ENCODE measurements at places on chromosomes 7 and 10. TPM values are rescaled to one million over a fixed set of nuclear protein-coding genes. Genes with fewer than 3 reads are reported as not detected.

GRCh38 chr10:83533290-83533689 lies 606.0 kb upstream of the GHITM start:
- DNase-seq, result no peak

DNA sequence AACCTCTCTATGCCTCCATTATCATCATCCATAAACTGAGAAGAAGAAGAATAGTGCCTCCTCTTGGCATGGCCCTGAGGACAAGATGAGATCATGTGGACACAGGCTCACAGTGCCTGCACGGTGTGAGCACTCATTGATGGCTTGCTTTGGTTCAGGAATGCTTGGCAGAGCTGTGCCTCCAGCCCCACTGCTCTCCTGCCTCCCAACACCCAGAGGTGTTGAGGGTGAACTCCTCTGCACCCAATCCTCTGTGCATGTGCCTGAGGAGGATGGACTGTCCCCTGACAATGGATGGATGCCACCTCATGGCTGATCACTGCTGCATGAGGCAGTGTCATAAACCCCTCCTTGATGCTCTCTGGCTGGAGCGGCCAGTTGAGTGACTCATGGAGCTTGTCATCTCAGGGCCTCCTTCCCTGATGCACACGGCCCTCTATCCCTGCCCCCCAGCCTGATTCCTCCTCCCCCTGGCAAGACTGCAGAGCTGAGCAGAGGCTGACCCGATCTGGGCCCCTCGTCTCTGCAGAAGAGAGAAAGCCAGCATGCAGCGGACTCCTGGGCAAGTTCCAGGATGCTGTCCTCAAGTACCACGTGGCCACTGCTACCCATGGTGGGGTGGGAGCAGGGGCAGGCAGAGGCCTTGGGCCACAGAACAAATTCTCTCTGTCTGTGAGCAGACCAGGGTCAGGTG lies 136.3 kb downstream of the KCNMA1 start:
- no peak for DNase-seq

DNA sequence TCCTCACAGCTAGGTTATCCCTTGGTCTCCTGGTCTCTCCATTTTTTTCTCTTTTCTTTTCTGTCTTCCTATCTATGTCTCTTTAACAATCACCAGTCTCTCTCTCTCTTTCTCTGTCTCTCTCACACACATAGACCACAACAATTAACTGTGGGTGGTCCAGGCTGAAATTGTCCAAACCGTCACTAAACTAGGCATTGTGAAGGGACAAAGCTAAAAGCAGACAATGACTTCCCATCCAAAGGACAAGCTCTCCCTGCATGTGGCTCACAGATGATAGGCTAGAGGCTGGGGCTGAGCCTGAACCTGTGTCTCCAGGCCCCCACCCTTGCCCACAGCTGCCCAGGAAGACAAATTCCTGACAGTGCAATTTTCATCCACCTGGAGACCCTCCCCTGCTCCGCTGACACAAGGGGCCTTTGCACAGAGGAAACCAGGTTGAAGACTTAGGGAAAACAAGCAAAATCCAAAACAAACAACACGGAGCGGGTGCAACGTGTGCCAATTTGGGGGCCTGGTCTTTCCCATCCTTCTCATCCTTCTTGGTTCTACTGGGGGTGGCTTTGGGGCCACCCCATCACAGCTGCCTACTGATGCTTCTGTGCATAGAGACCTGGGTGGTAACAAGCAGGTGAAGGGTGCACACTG lies 755.4 kb downstream of the GRID1 start:
- no peak for DNase-seq

GRCh38 chr10:103745341-103746247 lies 109.8 kb downstream of the SH3PXD2A start:
- no peak for DNase-seq

- no peak for DNase-seq
Observed at GRCh38 chr7:150340875-150341262, 560 bp downstream of the RARRES2 start.

DNA sequence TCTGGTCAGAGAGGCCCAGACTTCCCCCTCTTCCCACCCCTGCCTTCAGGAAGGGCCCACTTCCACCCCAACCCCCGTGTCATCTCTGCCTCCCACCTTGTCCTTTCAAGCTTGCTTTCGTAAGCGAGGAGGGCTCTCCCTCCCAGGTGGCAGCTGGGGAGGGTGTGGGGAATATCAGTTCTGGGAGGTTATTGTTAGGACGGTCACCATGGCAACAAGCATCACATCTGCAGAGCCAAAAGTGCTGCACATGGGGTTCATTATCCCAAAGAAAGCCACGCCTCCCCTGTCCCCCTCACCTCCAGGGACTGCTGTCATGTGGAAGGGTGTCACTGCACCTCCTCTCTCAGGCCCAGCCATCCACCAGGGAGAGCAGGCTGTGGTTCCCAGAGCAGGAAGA lies 2.6 kb upstream of the CAMK2B start:
- no peak for DNase-seq

GRCh38 chr10:70928140-70928539 lies 39.8 kb upstream of the PCBD1 start:
- no peak for DNase-seq

DNA sequence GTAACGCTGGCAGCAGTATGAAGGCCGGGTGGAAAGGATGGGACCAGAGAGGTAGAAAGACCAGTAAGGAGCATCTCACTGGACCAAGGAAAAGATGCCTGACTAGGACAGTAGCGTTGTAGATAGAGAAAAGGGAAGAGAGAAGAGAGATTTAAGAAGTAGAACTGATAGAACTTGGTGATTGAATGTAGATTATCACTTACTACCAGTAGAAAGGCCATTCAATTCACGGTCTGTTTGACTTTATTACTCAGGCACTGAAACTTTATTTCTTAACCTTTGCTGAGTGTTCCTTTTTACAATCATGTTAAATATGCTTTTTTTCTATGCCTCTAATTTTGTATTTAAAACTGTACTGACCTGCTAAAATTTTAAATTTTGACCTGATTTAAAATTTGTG lies 12.2 kb downstream of the MCU start:
- no peak for DNase-seq

DNA sequence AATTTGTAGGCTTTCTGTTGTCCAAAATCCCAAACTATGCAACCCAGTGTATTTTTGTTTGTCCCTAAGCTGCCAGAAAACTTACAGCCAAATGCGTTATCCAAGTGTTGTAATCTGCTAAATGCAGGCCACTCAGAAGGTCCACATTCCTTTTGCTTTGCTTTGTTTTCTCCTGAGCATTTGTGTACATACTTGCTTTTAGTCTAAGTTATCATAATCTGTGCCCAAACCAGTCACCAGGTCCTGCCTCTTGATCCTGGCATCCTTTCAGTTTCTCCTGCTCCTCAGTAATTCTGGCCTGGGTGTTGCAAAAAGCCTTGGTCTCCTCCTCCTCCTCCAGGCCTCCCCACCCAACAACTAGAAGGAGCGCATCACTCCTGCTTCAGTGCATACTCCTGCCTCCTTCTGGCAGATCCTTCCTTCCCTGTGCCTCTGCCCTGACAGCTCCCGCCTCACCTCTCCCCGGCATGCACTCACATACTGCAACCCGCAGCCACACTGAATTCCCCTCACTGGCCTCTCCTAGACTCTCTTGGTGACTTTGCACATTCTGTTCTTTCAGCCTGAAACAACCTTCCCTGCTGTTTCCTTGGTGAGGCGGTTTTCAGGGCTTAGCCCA lies 2.3 kb downstream of the DENND2A start:
- DNase-seq, result no peak

DNA sequence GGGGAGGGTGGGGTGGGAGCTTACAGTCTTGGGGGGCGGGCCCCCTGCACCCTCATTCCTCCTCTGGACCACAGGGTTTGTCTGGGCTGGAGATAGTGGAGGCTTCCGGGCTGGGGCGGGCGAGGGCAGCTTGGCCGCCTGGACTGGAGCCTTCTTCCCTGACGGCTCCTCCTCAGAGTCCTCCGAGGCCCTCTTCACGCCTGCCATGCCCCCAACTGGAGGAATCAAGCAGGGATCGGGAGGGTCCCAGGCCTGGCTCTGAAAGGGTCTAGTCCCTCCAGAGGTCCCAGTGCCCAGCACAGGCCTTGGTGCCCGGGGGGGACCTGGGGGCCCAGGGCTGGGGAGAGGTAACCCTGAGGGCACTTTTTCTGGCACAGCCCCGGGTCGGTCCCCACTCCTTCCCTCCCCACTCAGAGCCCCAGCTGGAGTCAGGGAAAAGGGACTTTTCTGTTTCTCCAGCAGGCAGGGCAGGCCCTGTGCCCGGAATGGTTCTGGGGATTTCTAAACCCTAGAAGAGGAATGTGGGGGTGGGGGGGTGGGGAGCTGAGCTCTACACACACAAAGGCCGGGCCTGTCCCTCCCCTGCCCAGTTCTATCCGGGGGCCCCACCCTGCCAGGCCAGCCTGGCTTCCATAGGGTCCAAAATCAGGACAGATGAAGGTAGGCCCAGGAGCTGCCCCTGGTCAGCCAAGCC lies 11.6 kb downstream of the MICALL2 start:
- no peak for DNase-seq

- DNase-seq, result no peak
Observed at GRCh38 chr10:121134711-121135110, 283.5 kb downstream of the WDR11 start.

DNA sequence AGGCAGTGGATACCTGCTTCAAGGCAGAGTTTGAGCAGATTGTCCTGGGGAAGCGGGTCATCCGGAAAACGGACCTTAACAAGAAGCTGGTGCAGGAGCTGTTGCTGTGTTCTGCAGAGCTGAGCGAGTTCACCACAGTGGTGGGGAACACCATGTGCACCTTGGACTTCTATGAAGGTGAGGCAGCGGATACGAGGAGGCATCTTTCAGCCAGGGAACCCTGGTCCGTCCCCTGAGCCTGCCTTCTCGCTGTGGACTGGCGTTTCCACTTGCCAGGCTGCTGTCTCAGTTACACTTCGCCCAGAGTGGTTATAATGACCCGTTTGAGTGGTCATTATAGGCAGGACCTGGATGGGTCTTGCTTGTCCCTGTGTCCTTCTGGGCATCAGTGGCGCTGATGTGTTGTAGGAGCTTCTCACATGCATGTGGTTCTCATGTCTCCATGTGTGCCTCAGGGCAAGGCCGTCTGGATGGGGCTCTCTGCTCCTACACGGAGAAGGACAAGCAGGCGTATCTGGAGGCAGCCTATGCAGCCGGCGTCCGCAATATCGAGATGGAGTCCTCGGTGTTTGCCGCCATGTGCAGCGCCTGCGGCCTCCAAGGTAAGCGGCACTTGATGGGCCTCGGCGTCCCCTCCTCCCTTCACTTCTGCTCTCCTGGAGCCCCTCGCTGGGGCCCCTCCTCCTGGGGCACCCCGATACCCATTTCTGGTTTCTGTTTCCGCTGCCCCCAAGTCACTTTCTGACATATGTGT lies 18.0 kb downstream of the UPP1 start:
- DNase-seq, result no peak

GRCh38 chr7:134083766-134084487 lies 43.2 kb upstream of the LRGUK start:
- no peak for DNase-seq

DNA sequence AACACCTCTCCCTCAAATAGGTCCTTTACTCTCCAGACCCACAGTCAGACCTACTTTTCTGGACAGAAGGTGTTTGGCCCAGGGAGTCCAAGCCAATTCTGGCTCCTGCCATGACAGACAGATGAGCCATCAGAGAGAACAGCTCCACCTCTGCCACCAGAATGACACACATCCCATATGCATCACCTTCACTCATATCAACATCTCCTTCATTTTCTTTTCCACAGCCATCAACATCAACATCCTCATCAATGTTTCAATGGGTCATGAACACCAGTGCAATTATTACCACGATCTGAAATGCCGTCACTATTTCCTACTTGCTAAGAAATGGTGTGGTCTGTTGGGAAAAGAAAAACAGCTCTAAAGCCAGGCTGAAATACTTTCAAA lies 67.9 kb downstream of the CCDC71L start:
- DNase-seq, result no peak

DNA sequence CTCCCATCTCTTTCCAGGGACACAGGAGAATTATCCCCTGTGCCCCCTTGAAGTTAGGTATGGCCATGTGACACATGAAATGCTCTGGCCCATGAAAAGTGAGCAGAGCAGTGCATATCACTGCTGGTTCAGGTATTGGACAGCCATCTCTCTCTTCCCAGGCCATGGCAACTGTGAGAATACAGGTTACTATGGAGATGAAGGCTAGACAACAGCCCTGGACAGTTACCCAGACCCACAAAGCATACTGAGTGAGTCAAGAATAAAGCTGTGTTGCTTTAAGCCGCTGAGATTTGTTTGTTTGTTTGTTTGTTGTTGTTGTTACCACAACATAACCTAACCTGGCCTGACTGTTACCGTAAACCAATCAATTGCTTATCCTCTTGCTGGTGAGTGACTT lies 722.3 kb downstream of the KCNMA1 start:
- no peak for DNase-seq

- no peak for DNase-seq
Observed at GRCh38 chr10:8508882-8509281, 454.4 kb downstream of the GATA3 start.

GRCh38 chr7:82312646-82313045 lies 130.9 kb downstream of the CACNA2D1 start:
- DNase-seq, result no peak

DNA sequence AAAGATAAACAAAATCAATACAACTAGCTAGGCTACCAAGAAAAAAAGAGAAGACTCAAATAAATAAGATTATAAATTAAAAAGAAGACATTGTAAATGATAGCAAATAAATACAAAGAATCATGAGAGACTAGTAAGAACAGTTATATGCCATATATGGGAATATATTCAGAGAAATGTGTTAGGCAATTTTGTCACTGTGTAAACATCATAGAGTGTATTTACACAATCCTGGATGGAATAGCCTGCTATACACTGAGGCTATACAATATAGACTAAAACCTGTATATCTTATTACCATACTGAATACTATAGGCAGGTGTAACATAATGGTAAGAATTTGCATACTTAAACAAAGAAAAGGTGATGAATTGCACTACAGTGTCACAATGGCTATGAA lies 717.4 kb downstream of the PARD3 start:
- DNase-seq, result no peak

- no peak for DNase-seq
Observed at GRCh38 chr7:138491612-138492386, 31.7 kb downstream of the TRIM24 start.

The GRID1 gene
- 2.2 TPM for total RNA-seq

The RNF148 gene
- not detected for total RNA-seq

The GIMAP7 gene
- total RNA-seq, result 9.6 TPM

The TMEM213 gene
- total RNA-seq, result not detected

The CACNB2 gene
- 31.8 TPM for total RNA-seq

The SLF2 gene
- 15.8 TPM for total RNA-seq

The VIPR2 gene
- total RNA-seq, result 26.3 TPM

The ST8SIA6 gene
- 3.3 TPM for total RNA-seq

The TRIM50 gene
- 0.49 TPM for total RNA-seq

The PODXL gene
- total RNA-seq, result 75.5 TPM
